A549 (cell line): ENCODE measurements at places on chromosomes 2 and 18. TPM values are rescaled to one million over a fixed set of nuclear protein-coding genes. Genes with fewer than 3 reads are reported as not detected.

- DNase-seq = no peak
Measured at GRCh38 chr2:161373942-161374341, 42.2 kb upstream of the TBR1 start.

- no peak for DNase-seq
Measured at GRCh38 chr2:128008074-128008672, 19.7 kb downstream of the SAP130 start.

- DNase-seq = no peak
Measured at GRCh38 chr18:42636309-42636708, 479.2 kb downstream of the RIT2 start.

GRCh38 chr18:499776-500631 lies 497 bp downstream of the COLEC12 start:
- DNase-seq = peak; percentile 19

GRCh38 chr2:12714391-12715221 lies 2.1 kb upstream of the TRIB2 start:
- no peak for DNase-seq

LYPD1 gene
- polyA plus RNA-seq = 12.0 to 13.7 TPM (median 13.7 TPM) in 3 replicates

GRCh38 chr2:44689516-44689915 lies 252.0 kb upstream of the SIX3 start:
- no peak for DNase-seq

DNA sequence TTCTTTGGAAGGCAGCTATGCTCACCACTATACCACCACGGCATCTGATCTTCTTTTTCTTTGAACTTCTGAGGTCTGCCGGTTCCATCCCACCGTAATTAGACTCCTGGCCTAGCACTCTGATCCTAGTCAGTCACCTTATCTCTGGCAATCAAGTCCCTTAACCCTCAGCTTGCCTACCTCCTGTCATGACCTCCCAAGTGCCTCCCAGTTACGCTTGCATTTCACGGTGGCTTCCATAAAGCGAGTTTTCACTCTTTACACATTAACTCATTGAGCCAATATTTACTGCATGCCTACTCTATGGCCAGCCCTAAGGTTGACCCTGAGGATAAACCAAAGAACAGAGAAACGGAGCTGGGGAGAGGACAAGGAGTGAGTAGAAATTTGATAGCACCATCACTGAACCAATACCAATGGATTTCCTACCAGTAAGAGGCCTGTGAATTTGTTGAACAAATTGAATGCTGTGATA lies 37.8 kb upstream of the TMEM182 start:
- no peak for DNase-seq

- no peak for DNase-seq
Measured at GRCh38 chr18:7662866-7663265, 95.8 kb downstream of the PTPRM start.

ACOXL gene
- polyA plus RNA-seq = 0.05 TPM in 1 of 3 replicates, not detected in the others

EMILIN1 gene
- polyA plus RNA-seq = 0.46 to 0.51 TPM (median 0.49 TPM) in 3 replicates

CGREF1 gene
- polyA plus RNA-seq = 4.5 to 5.4 TPM (median 5.1 TPM) in 3 replicates

- DNase-seq = no peak
Measured at GRCh38 chr18:79466591-79466990, 70.9 kb downstream of the NFATC1 start.

DNA sequence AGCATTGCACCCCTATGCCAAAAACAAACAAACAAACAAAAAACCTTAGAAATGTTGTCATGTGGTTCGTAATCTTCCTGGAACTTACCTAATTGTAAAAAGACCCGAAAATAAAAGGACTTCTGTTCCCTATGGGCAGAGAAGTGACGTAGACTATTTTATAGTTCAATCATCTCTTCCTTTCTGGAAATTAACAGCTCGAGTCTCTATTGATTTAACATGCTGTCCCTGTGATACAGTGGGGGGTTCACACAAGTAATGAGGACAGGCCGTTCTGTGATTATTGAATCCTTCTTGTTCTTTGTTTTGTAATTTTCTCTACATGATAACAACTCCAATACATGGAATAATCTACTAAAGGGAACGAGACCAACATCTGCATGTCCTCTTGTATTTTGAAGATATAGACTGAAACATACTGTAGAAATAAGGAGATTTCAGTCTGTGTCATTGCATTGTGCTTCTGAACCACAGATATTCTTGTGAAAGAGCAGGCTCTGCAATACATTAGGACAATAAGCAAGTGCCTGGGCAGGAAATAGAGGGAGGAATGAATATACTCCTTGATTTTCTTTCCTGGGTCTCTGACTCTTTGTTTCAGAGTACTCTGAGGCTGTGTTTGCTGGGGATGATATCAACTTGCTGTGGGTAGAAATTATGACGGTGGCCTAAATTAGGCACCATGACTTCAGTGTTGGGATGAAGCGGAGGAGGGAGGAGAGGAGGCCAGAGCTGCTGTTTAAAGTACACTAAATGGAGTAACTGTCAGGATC lies 65.7 kb upstream of the PPM1B start:
- DNase-seq = no peak

DNA sequence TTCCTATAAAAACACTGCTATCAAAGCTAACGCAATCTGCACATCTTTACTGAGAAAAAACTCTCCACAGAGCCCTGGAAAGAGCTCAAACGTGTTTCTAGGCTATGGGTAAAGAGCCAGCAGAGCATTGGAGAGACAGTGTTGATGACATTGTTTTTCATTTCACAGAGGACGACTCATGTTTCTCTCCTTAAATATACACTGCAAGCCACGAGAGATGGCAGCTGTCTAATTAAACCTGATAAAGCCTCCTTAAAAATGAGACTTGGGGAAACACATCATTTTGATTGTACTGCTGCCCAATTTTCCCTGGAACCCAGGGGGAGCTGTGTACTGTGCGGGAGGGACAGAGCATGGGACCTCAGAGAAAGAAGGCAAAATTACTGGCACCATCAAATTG lies 294.3 kb upstream of the SETBP1 start:
- DNase-seq = no peak

GRCh38 chr18:57210107-57210715 lies 63.3 kb downstream of the BOD1L2 start:
- peak; percentile 76 for DNase-seq

SERPINB12 gene
- polyA plus RNA-seq = not detected in 3 replicates

AKAIN1 gene
- polyA plus RNA-seq = not detected in 3 replicates

ST8SIA5 gene
- polyA plus RNA-seq = not detected in 3 replicates

GRCh38 chr2:53490659-53491058 lies 276.9 kb upstream of the CHAC2 start:
- peak; percentile 14 for DNase-seq

SPEG gene
- 9.3 to 13.0 TPM (median 11.5 TPM) in 3 replicates for polyA plus RNA-seq

LAMA3 gene
- polyA plus RNA-seq = 18.2 to 24.1 TPM (median 19.4 TPM) in 3 replicates

DNA sequence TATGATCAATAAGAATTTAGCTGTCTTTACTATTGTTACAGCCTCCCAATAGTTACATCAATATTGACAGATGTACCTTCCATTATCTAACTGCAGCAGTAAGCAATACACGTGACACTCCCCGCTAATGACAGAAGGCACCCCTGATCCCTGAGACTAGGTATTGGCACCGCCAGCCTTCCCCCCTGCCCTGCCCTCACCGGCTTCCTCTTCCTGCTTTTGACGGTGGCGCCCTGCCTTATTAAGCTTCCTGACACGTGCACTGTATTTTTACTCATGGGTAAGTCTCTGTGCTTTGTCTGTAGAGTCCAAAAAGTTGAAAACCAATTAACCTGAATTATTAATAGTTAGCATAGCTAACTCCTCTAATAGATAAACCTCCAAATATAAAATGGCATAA lies 223.5 kb downstream of the EIPR1 start:
- DNase-seq = no peak

DYNAP gene
- polyA plus RNA-seq = not detected in 3 replicates

DNA sequence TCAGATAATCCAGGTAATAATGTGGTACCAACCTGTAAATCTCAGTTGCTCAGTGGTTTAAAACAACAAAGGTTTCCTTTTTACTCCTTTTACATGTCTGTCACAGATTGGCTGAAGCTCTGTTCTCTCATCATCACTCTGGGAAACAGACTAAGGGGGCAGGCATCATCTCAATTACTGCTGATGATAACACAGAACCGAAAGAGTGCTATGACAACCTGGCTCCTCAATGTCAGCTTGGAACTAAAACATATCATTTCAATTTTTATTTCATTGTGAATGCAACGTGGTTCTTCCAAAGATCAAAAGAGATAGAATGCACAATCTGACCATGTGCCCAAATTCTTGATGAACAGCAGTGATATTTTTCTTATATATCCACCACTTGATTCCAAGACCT lies 1315.0 kb upstream of the CDH2 start:
- DNase-seq = no peak

- DNase-seq = no peak
Measured at GRCh38 chr2:157182204-157182709, 75.2 kb upstream of the GALNT5 start.

- no peak for DNase-seq
Measured at GRCh38 chr18:36149514-36150289, 20.0 kb downstream of the ELP2 start.
